Fibroblast of skin of left quadriceps (primary cell): ENCODE measurements at places on chromosomes 16 and 17.

DNA sequence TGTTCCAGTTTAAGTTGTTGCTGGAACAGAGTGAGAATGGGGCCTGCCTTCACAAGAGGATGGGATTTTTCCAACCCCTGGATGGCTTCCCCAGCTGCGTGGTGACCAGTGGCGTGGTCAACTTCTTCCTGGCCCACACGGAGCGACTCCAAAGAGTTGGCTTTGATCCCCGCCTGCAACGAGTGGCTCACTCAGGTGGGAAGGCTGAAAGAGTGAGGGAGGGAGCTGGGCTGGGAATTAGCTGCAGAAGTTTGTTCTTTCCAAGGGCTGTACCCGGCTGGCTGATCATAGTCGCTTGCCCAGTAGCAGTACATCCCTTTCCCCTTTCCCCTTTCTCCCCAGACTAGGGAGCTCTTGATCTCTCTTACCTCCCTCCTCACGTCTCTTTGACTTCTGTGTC is 36.1 kb downstream of the B4GALNT2 start:
- DNase-seq, result no peak

- no peak for DNase-seq
These were observed 11.3 kb upstream of the DHRS7C start for GRCh38 chr17:9802697-9803096.

DNA sequence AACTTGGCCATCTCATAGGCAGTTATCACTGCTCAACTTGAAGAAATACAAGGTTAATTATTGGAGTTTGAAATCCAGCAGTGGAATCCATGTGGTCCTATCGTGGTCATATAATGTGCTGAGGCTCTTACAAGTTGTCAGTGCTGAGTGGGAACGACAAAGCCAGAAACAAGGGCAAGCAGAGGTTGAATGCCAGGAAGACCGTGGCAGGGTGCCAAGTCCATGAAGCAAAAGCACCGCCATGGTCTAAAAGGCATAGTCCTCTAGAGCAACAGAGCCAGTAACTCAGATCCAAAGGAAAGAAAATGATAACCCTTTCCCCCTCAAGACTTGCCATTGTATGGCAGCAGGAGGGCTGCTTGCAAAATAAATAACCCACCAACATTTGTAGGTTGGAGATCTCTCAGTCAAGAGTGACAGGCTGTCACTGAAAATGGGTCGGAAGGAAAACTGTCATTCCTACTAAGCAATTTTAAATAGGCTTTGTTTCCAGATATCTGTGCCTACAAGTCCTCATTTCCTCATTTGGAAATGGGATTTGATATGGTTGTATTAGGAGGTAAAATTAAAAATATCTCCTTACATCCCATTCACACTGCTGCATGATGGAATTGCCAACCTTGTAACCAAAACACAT is 36.4 kb upstream of the HSBP1 start:
- DNase-seq, result no peak

GRCh38 chr17:78276098-78276887 is 44.9 kb downstream of the TMEM235 start:
- DNase-seq, result no peak
